NCI-H146 (cell line): ENCODE measurements at places on chromosomes 16 and 17.

GRCh38 chr16:56933828-56934598 lies 2.1 kb downstream of the HERPUD1 start:
- DNase-seq = no peak

DNA sequence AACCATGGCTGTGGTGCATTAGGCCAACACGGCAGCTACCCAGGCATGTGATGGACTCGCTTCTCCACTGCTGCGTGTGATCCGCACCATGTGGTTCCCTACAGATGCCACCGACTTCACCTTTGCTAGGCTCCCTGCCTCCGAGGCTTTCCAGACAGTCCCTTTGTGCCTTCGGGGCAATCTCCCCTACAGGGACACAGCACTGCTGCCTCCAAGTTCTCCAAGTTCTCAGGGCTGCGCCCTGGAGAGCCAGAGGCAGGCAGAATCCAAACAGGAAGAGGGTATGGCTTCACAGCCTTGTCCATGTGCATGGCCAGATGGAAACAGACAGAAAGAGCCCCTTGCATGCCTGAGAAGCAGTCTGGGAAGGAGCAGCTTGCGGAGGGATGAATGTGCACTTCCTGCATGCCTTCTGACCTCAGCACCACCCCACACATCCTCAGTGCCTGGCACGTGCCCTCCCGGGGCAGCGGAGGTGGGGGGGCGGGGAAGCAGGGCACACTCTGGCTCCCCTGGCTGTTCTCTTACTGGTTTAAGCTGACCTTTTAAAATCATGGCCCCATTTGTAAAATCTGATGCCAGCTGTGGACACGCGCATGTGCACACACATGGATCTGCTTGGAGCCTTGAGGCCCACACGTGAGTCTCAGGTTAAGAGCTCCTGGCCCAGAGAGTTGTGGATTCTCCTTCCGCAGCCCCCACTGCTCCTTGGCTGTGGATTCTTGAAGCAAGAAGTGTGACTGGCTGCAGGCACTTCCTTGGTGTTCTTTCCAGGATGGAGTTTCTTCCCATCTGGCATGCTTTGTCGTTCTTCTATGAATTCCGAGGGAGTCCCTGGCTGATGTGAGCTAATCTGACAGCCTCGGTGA lies 55.3 kb upstream of the MTSS2 start:
- DNase-seq = no peak

GRCh38 chr16:47198180-47198575 lies 54.4 kb upstream of the NETO2 start:
- no peak for DNase-seq

DNA sequence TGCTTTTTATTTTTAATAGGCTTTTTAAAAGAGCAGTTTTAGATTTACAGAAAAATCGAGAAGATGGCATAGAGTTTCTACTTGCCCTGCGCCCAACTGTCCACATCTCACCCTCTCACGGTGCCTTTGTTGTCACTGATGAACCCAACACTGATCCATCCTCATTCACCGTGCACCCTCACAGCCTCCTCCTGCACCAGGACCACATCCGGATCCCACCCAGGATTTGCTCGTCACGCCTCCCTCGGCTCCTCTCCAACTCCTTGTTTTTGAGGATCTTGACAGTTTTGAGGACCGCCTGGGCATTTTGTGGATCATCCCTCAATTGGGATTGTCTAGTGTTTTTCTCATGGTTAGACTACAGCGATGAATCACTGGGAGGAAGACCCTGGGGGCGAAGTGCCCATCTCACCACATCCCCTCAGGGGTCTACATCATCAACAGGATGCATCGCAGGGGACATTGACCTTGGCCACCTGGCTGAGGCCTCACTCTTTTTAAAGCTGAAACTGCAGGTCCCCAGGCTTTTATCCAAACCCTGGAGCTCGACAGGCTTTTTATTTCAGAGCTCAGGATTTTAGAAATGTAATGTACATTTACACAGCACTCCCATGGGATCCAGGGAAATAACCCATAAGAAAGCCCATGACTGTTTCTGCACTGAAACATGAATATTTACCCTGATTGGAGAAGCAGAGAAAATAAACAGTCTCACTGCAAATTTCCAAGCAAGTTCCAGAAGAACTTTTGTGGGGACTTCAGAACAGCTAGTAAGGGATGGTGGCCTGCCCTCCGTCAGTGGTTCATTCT lies 71.8 kb upstream of the ZNF469 start:
- no peak for DNase-seq

GRCh38 chr16:82460766-82461165 lies 166.0 kb upstream of the CDH13 start:
- DNase-seq = no peak

GRCh38 chr16:78697426-78697825 lies 598.0 kb downstream of the WWOX start:
- no peak for DNase-seq

DNA sequence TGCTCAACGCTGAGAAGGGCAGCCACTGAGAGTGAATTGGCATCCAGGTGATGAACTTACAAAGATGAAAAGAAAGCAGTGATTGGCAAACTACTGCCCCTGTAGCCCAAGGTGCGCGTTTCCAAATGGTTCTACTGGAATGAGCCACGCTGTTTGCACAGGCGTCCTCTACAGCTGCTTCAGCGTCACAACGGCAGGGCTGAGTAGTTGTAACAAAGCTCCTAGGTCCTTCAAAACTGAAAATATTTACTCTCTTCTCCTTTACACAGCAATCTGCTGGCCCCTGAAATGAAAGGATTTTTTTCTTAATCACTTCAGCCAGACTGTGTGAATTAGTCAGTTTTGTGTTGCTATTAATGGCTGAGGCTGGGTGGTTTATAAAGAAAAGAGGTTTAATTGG lies 107.2 kb upstream of the FOXF1 start:
- DNase-seq = no peak

GRCh38 chr17:49383060-49383459 lies 21.0 kb upstream of the ZNF652 start:
- no peak for DNase-seq

- DNase-seq = no peak
These were observed 36.3 kb downstream of the DHRS7C start for GRCh38 chr17:9755083-9755482.

GRCh38 chr17:58680038-58680369 lies 11.8 kb downstream of the TEX14 start:
- peak; percentile 24 for DNase-seq

DNA sequence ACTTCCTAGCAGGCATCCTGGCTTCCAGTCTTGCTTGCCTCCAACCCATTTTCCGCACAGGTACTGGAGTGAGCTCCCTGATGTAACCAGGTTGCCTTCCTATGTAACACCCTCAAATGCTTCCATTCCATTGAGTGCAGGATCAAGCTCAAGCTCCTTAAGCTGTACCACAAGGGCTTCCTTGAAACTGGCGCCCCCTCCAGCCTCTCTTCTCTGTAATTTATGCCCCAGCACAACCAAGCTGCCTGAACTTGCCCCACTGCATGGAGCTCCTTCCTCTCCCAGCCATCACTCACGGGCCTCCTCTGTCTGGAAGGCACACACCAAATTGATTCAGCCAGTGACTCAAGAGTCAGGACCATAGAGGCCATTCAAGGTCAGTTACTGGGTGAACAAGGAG lies 234.8 kb upstream of the RPL38 start:
- no peak for DNase-seq

DNA sequence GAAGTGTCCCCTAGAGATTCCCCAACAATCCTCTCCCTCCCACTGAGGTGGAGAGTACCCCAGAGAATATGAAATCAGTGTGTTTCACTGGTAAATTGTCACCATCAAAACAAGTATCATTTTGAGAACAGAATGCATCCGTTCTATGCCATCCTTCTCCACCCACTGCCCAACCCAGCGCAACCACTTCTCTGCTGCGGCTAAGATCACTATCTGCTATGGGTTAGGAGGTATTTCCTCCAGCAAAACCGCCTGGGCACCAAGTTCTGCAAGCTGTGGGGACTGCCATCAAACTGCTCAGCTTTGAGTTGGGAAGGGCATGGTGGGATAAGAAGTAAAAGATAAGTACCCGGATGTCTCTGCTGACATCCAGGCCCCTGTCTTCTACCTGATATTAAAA lies 24.4 kb downstream of the CNTNAP1 start:
- DNase-seq = no peak

- DNase-seq = peak; percentile 79
These were observed 133.8 kb upstream of the PLCG2 start for GRCh38 chr16:81645266-81645694.

DNA sequence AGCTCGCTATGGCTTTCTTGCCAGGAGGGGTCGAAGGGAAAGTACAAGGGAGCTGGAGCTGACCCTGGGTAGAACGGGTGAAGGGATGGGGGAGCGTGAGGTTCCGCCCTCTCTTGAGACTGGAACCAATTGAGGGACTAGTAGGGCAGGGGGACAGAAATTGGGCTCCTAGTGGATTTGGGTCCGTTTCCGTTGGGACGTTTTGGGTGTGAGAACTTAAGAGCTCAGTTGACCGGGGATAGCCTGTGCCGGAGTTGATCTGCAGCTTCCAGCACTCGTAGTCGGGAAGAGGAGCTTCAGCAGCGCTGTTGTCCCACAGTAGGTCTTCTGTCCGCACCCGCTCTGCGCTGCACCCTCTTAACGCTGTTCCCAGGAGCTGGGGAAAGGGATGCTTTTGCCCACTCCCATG lies 481 bp downstream of the CNTROB start:
- DNase-seq = peak; percentile 40

DNA sequence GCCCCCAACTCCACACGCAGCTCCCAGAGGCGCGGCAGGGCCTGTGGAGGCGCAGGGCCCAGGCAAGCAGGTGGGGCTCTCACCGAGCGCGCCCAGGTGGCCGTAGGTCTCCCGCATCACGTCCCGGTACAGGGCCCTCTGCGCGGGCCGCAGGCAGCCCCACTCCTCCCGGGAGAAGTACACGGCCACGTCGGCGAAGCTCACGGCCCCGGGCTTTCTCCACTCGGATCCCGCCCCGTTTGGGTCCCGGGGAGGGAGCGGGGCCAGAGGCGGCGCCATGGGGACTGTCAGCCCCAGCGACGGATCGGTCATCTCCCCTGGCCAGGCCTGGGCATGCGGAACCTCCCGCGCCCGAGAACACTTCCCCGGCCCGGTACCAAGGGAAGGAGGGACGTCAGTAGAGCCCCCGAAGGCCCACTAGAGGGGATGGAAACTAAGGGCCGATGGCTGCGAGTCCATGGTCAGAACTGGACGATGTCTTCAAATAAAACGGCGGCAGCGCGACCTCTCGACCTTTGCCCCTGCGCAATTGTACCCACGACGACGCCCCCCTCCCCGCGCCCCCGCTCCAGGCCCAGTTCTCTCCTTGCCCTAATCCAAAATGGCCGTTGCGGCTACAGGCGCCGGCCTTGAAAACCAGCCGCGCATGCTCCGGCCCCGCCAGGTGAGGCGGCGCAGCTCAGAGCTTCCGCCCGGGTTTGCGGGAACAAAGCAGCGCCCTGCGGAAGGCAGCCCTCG lies at the start of gene ZNF747:
TSS of gene ZNF747 (minus strand) at position 491 of the 738 bp plus-strand sequence. CDS start at position 312, 179 bp downstream.
- DNase-seq = peak; percentile 94

DNA sequence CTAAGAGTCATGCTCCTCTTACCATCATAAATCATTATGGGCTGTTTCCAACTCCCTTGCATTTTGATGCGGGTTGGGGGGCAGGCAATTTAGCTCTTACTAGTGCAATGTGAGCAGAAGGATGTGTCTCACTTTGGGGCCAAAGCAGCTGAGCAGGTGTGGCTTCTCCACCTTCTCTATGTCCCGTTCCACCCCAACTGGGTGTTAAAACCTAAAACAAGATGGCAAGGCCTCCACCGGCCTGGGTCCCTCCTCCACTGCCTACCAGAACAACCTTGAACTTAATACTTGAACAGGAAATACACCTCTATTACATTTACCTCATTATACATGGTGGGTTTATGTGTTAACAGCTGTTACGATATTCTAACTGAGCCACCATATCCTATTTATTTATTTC lies 52.8 kb downstream of the TOX3 start:
- peak; percentile 41 for DNase-seq

GRCh38 chr17:17749921-17750320 lies 68.7 kb downstream of the RAI1 start:
- DNase-seq = peak; percentile 19

- DNase-seq = no peak
These were observed 13.1 kb downstream of the ASGR2 start for GRCh38 chr17:7101531-7101930.

GRCh38 chr17:68860941-68861340 lies 94.3 kb downstream of the ABCA8 start:
- no peak for DNase-seq

- no peak for DNase-seq
These were observed 109.0 kb downstream of the SYCE1L start for GRCh38 chr16:77308163-77308561.

DNA sequence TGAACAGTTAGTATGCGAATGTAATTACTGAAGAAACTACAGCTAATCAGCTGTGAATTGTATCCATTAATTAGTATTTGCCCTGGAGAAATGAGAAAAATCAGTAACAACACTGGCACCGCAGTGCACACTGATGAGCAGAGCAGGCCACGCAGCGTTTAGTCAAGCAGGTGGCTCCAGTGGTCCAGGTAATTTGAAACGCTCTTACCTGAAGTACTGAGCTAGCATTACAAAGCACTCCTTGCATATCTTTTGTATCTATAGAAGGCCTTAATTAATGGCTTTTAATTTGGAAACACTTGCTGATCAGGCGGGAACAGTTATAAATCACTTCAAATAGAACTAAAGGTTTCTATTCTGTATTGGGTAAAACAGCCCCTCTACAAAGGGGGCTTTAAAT lies 76.4 kb downstream of the TOX3 start:
- peak; percentile 87 for DNase-seq

DNA sequence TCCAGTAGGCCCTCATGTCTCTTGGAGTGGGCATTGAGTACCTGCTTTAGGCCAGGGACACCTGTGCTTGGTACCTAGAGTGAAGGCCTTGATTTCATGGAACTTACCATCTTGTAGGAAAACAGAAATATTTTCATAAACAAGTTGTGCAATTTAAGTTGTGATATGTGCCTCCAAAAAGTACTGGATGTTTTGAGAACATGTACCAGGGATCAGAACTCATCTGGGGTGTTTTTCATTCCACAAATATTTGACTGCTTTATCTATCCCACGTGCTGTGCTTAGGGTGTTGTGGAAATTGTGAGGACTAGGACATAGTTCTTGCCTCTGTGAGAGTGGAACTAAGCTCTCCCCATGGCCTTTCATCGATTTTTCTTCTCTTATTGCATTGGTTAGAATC lies 8.8 kb downstream of the NKD1 start:
- DNase-seq = no peak

DNA sequence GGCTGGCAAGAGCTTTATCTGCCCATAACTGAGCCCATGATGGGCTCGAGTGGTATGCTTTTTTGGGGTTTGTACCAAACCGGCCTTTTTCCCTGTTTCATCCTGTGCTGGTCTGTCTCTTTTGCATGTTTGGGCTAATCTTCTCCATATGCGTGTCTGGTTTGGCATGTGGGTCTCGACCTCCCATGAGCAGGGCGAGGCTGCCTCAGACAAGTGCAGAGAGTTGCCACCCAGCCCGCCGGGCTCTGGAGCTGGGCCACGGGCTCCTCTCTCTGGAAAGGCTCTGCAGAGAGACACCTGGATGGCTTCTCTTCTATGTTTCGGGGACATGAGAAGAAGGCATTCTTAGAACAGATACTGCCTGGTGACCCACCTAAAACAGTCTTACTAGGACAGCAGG lies 67.8 kb upstream of the TBX2 start:
- DNase-seq = no peak

GRCh38 chr17:6470146-6470718 lies 26.0 kb downstream of the PIMREG start:
- DNase-seq = no peak

- DNase-seq = no peak
These were observed 2.3 kb upstream of the SLC16A11 start for GRCh38 chr17:7046127-7046724.
